ENCODE measurements at places on chromosomes 2 and 18. TPM values are rescaled to one million over a fixed set of nuclear protein-coding genes. Genes with fewer than 3 reads are reported as not detected.
A peak's percentile ranks its signal among the peaks of the same experiment; 100 is the strongest.

Gene PUM2
- 119 TPM for total RNA-seq

Gene INPP5D
- total RNA-seq, result not detected

Gene FAM124B
- total RNA-seq, result not detected

Gene C2orf81
- total RNA-seq, result 1.7 TPM

Gene CAPN14
- 0.23 TPM for total RNA-seq

Gene CBLN2
- total RNA-seq, result not detected

- no peak for DNase-seq
- H3K4me1 ChIP-seq, result peaks cover 4% of the 10 kb centered on the region
- H3K4me3 ChIP-seq, result no peak overlapping the region
- no peaks in the 10 kb centered on the region for H3K27me3 ChIP-seq
- no peak overlapping the region for H3K27ac ChIP-seq
Observed at GRCh38 chr18:76457475-76457874, 37.6 kb downstream of the ZNF516 start.

GRCh38 chr2:212845941-212846340, 305.5 kb downstream of the IKZF2 start:
- H3K36me3 ChIP-seq, result no peaks in the 10 kb centered on the region
- H3K4me3 ChIP-seq, result no peak overlapping the region
- no peaks in the 10 kb centered on the region for H3K4me1 ChIP-seq
- H3K27me3 ChIP-seq, result no peaks in the 10 kb centered on the region
- DNase-seq, result no peak
- no peak overlapping the region for H3K27ac ChIP-seq

- no peaks in the 10 kb centered on the region for H3K27me3 ChIP-seq
- peak overlapping the region; percentile 68 for H3K27ac ChIP-seq
- H3K4me1 ChIP-seq, result peaks cover 34% of the 10 kb centered on the region
- peak; percentile 47 for DNase-seq
Observed at GRCh38 chr2:149160701-149161217, 122.3 kb downstream of the LYPD6B start.

- peak overlapping the region; percentile 75 for H3K27ac ChIP-seq
- H3K27me3 ChIP-seq, result no peaks in the 10 kb centered on the region
- H3K4me3 ChIP-seq, result no peak overlapping the region
- no peaks in the 10 kb centered on the region for H3K36me3 ChIP-seq
Observed at GRCh38 chr18:50163505-50163904, 31.4 kb downstream of the MYO5B start.

All from Caco-2 (cell line).